Retina (tissue), 1 donor: ENCODE measurements at places on chromosomes 11 and 22.

GRCh38 chr11:22723274-22723673 lies 56.9 kb downstream of the GAS2 start:
- no peak for DNase-seq

DNA sequence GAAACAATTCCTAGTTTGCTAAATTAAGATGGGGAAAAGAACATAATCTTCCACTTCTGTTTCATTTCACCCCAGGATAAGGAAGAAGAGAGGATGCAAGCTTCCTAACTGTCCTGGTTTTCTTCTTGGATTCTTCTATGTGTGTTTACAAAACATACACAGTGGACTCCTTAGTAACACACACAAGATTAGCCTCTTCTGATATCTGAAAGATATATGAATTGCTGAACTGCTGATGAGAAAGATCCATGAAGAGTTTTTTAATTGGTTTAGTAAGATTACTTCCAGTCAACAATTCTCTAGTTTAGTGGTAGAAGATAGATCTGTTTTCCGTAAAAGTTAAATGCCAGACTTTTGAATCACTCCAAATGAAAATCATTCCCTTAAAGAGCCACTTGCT lies 86.8 kb downstream of the WT1 start:
- DNase-seq: no peak

DNA sequence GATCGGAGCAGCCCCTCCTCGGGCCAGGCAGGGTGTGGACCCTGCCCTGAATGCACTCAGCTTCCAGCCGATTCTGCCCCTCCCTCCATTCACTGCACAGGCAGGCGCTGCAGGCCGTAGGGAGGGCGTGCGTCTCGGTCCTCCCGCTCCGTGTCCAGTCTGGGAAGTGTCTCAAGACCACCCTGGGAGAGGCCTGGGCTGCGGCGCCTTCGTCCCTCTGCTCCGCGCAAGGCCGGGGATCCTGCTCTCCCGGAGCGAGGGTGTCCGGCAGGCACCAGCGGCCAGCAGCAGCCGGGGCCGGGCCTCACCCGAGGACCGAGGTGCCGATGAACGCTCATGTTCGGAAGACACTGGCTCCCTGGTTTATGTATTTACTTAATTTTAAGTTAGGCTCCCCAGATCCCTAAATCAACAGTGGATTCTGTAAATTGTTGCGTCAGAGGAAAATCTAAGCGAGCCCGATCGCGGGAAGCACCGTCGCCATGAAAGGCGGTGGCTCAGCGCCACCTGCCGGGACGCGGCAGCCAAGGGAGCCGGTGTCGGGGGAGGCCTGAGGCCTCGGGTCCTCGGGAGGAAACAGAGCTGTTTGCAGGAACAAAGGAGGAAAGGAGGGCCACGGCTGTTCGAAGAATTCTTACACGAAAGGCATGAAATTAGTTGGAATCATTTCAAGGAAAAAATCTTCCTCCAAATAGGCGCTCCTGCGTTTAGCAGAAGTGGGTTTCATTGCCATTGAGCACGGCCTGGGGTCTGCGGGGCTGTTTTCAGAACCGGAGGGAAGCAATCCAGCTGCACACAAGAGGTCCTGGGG lies 195.3 kb downstream of the BRD1 start:
- DNase-seq: peak; percentile 94

DNA sequence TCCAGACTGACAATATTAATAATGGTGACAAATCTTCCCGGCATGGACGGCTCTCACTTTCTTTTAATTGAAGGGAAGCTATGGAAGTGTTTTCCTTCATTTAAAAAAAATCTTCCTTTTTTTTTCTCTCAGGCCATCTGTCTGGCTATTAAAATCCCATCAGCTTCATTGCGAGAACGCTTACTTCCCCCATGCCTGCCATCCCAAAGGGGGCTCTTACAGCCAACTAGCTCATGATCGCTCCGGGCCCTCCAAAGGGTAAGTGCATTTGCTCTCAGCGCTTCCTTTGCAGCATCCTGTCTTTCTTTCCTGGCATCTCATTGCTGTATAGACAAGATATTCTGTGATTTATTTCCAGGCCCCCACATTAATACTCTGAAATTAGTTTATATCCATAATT lies 20.7 kb downstream of the CACNG2 start:
- no peak for DNase-seq

- DNase-seq: no peak
Observed at GRCh38 chr22:43272869-43273318, 70.3 kb downstream of the SCUBE1 start.

- no peak for DNase-seq
Observed at GRCh38 chr11:128417607-128418324, 169.6 kb downstream of the ETS1 start.

GRCh38 chr11:18248561-18248960 lies at the start of gene SAA2:
Gene SAA2 (minus strand): TSS chr11:18248668. CDS start chr11:18248011, 657 bp downstream.
- no peak for DNase-seq

GRCh38 chr11:122850076-122850631 lies 11.9 kb downstream of the CRTAM start:
- DNase-seq: no peak

DNA sequence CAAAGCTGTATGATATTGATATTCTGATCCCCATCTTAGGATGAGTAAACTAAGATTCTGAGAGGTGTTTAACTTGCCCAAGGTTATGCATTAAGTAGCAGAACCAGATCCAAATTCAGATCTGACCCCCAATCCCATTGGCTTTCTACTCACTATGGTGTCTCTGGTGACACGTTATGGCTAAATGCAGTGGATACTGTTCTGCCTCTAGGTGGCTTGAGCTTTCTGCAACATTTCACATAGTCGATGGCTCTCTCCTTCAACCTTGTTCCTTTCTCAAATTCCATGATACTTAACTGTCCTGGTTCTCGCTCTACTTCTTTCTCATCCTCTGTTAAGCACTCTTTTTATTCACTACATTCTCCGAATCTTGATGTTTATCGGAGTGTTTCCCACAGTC lies 9.4 kb downstream of the C11orf97 start:
- DNase-seq: no peak

GRCh38 chr11:10941871-10942270 lies 84.0 kb upstream of the ZBED5 start:
- no peak for DNase-seq

DNA sequence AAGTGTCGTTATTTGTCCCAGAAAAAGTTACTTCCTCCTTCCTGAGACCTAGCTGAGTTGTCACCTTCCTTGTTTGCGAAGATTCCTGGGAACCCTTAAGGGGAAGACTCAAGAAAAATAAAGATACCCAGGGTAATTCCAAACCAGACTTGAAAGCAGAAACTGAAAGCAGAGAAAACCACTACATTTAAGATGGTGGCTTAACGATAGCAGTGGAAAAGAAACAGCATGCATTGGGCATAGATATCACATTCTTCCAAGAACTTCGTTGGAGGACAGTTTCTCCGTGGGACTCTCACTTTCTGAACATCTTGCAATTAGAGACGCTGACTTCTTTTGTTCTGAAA lies 89.1 kb downstream of the FAM76B start:
- DNase-seq: no peak

GRCh38 chr11:57596266-57596885 lies 1.1 kb upstream of the SERPING1 start:
- DNase-seq: peak; percentile 16

DNA sequence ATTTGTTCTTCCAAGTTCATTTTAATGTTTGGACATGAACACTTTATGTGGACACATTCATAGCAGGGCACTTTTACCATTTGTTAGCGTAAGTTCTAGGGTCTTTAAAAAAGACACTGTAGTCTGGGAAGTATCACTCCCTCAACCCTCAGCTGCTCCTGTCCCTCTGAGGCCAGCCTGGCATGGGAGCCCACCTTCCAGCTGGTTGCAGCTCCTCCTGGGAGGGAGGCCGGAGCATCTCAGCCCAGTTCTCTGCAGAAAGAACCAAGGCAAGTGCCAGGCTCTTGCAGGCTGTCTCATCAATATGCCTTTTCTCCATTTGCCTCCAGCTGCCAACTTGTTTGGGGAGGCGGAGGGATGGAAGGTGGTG lies 150.6 kb downstream of the OPCML start:
- DNase-seq: no peak

GRCh38 chr11:117044287-117045035 lies 53.8 kb downstream of the SIK3 start:
- no peak for DNase-seq

- DNase-seq: no peak
Observed at GRCh38 chr22:44181033-44181911, 547 bp downstream of the PARVG start.

DNA sequence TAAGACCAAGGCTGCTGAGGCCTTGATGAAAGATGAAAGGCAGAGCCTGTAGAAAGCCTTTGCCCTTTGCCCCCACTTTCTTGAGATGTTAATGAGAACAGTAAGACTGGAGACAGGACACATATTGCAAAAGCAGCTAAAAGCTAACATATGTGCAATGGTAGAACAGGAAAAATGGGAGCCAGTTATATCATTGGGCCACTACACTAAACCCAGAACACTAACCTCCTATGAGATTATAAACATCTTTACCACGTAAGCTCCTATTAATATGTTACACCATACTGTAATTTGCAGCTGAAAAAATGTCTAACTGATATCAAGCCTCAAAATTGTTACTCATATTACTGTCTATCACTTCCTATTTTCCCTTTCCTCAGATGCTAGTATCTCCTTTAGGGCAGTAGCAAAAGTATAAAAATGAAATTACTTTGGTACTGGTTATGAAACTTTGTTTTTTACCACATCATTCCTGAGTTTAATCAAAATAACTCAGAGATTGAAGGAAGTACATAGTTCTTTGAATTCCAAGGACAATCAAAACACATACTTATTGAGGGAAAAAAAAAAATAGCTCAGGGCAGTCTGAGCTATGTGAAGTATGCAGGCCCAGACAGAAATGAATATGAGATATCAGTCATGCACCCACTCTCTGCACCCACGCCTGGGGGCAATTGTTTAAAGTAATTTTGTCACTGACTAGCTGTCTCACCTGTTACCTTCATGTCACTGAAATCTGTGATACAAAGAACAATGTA lies 9.1 kb downstream of the HPS5 start:
- DNase-seq: no peak

- DNase-seq: no peak
Observed at GRCh38 chr11:22603933-22604332, 21.7 kb downstream of the FANCF start.

GRCh38 chr11:122045181-122045586 lies 70.8 kb downstream of the BLID start:
- no peak for DNase-seq

DNA sequence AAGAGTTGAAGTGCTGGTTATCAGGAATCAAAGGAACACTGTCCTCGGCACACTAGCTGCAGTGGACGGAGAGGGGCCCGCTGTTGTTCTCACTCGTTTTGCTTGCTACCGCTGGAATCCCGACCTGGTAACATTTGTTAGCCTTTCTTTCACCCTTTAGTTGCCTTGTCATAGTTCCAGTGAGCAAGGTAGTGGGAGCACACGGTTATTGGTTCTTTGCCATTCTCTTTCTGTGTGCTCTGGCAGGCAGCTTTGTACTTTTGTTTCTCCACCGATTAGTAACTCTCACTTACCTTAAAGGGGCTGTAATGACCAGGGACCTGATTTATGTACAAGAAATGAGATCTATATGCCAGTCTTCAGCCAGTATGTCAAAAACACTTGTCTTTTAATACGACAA lies 1.8 kb downstream of the DEPDC7 start:
- DNase-seq: no peak

DNA sequence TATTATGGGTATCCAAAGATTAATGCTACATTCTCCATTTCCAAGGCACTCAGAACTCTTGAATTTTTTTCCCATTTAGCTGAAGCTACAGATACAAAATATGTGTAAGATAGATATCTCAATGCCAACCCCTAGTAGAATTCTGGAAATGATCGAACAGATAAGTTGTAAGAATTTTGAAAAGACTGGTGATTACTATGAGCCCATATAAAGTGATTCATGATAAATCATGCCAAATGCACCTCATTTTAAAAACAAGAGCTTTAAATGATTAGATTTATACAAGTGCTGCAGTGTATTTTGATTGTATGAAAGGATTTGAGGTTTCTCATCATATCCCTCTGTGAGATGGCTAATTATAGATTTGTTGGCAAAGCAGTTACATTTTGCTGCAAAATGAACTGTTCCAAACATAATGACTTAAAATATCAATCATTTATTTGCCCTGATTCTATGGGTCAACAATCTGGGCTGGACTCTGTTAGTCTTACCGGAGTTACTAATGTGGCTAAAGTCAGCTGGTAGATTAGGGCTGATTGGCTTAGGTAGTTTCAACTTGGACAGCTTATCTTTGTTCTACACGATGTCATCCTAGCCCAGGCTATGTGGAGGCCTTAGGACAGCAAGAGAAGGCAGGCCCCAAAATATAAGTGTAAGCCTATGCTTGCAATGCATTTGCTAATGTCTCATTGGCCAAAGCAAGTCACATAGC lies 3.4 kb downstream of the OR10V1 start:
- DNase-seq: no peak

DNA sequence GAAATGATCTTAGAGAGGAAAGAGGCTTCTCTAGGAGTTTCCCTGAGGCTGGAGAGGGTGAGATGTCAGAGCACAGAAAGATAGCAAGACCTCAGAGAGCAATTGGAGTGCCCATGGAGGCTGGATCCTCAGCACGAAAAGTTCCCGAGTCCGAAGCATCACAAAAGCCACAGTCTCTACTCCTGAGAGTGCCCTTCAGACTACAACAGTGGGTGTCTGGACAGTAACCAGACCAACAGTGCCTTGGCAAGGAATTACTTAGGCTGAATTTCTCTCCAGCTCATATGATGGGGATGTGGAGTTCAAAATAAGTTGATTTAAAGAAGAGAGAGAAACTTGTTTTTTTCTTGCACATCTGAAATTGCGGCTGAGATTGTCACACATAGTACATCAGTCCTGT lies 31.9 kb upstream of the PSMA1 start:
- DNase-seq: no peak

DNA sequence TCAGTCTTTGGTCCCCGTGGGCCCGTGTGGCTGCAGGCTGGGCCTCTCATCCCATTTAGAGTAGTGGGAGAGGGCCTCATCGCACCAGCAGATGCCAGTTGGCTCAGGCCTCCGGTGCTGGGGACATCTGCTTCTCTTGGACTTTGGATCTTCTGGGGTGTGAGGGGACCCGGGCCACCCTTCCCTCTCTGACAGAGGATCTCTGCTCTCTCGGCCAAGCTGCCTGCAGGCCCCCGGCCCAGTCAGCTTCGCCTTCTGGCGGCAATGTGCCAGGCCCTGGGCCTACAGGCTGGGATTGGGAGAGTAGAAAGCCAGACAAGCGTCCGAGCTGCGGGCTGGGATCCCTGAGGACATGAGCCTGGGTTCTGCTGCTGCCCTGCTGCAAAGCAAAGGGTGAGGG lies 15.0 kb upstream of the FGF3 start:
- no peak for DNase-seq
